Ureter (tissue), 1 donor: ENCODE measurements at places on chromosomes 11 and 22.
A peak's percentile ranks its signal among the peaks of the same experiment; 100 is the strongest.

DNA sequence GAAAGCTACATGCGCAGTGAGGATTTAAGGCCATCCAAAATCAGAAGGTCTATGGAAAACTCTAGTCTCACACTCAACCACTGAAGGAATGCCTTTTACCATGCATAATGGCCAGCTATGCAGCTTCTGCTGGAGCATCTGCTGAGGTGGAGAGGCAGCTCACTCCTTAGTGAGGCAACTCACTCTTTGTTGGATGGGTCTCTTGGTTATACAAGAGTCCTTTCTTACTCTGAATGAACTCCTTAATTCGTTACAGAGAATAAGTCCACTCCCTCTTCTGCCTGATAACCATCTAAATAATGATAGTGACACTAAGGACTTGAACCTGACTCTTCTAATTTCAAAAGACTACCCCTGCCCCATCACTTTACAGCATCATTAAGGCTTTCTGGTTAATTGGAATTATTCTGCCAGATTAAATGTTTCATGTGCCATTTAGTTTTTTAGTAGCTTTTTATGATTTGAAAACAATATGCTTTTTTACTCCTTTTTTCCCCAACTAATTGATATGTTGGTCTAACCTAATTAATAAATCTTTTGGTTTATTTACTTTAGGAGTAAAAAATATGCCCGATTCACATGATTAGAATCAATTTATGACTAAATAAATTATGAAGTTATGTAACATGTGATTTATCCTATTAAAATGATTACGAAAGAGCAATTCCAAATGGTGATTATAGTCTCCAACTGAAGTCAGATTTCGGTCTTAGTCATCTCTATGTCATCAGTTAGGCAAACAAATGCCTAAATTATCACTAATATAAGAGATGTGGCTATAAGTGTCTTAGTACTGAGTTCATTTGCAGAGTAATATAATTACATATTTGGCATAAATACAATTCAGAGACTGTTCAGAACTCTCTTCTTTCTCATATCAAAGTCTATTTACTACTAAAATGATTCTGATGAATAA lies 286.7 kb upstream of the CCDC90B start:
- DNase-seq = no peak

- no peak for DNase-seq
Measured at GRCh38 chr11:92236856-92237255, 12.2 kb downstream of the FAT3 start.

- no peak for DNase-seq
Measured at GRCh38 chr22:22916215-22916951, 28.8 kb downstream of the IGLL5 start.

DNA sequence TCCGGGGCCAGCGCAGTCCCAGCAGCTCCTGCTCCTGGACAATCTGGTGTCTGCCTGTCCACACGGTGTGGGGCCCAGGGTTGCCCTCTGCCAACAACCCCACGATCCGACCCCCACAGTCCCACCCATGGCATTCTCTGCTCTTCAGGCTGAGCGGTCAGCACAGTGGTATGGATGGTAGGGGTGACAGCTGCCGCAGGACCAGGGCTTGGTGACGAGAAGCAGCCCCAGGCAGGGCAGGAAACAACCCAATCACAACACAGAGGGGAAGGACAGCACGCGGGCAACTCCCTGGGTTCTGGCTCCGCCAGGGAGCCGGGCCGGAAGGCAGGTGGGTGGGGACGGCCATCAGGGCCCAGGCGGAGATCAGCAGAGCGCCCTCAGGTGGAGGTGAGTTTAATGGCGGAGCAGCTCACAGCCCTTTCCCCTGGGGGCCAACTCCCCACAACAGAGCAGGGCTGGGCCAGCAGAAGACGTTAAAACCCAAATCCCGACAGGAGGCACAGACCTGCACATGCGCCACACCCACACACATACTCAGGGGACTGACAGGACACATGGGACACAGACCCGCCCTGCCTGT lies 5.3 kb upstream of the CHADL start:
- DNase-seq = no peak

DNA sequence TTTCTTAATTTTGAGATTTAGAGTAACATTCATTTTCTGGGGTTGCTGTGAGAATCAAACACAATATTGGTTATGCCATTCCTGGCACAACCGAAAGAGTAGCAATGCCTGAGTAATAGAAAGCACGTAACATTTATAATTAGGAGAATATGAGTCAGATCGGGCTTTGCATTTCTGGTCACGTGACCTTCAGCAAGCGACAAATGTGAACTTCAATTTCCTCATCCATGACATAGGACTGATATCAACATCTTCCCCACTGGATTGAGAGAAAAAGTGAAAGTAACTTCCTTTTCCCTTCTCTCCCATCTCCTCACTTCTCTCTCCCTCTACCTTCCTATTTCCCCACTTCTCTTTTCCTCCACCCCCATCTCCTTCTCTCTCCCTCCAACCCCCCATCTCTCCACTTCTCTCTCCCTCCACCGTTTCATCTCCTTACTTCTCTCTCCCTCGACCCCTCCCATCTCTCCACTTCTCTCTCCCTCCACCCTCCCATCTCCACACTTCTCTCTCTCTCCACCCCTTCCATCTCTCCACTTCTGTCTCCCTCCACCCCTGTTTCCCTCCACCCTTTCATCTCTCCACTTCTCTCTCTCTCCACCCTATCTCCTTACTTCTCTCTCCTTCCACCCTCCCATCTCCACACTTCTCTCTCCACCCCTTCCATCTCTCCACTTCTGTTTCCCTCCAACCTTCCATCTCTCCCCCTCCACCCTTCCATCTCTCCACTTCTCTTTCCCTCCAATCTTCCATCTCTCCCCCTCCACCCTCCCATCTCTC lies 33.5 kb upstream of the CAT start:
- DNase-seq = no peak

DNA sequence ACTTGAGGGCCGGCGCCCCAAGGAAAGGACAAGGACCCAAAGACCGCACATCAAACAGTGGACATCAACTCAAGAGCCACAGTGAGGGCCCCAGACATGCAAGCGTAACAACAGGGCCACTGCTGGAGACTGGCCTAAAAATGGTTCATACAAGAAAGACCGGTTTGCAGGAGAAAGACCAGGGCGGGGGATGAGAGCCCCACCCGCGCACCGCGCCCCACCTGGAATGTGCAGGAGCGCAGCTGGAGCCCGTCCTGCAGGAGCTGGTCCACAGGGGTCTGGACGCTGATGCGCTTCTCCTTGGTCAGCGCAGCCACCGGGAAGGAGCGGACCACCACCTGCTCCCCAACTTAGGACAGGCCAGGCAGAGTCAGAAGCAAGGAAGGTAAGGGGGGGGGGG lies 13.9 kb downstream of the SBF1 start:
- DNase-seq = peak; percentile 76

DNA sequence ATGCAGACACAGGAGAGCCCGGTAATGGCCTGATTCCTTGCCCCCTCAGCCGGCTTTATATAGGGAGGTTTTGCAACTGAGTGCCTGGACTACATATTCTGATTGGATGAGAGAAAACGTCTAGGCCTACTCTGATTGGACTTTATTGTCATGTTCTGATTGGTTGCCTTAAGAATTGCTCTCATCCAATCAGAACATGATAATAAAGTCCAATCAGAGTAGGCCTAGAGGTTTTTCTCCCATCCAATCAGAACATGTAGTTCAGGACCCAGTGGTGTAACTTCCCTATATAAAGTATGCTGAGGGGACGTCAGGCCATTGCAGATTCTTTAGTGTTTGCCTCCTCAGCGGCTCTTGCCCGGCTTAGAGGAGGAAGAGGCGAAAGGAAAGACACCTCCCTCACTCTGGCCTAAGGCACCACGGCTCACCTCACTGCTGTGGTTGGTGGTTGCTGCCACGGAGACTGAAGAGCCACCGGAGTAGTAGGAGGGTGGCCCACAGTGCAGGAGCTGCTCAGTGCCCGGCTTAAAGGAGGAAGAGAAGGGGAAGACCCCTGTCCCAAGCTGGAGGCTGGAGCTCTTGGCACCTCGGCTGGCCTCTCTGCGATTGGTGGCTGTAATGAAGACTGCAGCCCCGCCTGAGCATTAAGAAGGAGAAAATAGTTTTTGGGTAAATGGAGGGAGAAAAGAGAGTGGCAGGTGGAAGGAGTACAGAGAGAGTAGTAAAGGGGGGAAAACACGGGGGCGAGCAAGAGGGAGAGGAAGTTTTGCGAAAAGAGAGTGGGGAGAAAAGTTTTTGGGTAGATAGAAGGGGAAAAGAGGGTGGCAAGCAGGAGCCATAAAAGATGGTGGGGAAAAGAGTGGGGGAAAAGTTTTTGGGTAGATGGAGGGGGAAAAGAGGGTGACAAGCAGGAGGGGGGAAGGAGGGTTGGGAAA lies 116.7 kb upstream of the SERPIND1 start:
- no peak for DNase-seq

- DNase-seq = no peak
Measured at GRCh38 chr11:398826-399225, 4.8 kb downstream of the PKP3 start.

DNA sequence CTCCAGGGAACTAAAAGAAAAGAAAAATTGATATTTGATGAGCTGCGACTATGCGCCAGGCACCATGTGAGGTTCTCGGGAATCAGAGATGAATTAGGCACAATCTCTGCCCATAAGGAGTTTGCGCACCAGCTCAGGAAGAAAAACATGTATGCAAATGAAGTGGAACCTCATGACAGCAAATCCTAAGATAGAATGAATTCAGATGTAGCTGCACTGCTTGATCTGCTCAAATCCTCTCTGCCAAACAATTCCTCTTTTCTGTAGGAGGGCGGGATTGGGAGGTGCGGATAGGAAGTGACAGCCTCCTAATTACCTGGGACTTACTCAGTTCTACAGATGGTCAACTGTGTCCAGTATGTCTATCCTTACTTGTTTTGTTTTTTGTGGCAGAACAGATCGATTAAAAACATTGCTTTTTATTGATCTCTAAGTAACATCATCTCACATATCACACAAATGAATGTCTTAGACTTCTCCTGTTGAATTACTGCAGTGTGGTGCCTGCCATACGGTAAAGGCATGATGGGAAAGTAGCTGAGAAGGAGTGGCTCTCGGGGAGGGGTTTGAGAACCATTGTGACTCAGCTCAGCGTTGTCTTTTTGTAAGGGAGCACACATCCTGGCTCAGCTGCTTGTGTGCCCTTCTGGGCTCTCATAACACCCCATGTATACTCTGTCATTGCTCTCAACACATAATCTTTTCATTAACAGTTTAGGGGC lies 13.9 kb downstream of the CRTAM start:
- no peak for DNase-seq
